Anterior cingulate cortex (tissue), 58 donors: ENCODE measurements at places on chromosomes 11 and 22.

DNA sequence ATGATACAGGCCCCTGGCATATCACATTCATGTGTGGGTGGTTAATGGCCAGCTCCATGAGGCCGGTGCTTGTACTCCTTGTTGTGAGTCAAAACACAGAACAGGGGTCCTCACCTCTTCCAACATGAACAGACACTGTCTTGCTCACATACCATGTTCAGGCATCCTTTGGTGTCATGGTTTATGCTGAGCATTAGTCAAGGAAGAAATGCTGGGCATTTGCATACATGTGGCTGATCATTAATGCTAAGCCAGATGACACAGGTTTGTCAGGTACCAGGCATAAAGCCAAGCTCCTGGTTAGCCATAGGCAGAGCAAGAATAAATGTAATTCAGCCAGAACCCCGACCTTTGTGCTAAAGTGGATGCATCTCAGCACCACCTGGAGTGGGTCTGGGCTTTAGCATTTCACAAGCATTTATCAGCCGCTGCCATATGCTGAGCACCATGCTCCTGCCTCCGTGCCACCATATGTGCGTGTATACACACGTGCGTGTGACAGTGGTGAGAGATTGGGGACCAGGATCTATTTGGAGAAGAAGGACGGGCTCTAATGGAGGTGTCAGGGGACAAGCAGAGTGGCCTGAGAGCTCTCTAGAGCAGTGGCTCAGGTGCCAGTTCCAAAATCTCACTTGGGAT, 55.0 kb downstream of the MICAL2 start:
- no peak for DNase-seq

DNA sequence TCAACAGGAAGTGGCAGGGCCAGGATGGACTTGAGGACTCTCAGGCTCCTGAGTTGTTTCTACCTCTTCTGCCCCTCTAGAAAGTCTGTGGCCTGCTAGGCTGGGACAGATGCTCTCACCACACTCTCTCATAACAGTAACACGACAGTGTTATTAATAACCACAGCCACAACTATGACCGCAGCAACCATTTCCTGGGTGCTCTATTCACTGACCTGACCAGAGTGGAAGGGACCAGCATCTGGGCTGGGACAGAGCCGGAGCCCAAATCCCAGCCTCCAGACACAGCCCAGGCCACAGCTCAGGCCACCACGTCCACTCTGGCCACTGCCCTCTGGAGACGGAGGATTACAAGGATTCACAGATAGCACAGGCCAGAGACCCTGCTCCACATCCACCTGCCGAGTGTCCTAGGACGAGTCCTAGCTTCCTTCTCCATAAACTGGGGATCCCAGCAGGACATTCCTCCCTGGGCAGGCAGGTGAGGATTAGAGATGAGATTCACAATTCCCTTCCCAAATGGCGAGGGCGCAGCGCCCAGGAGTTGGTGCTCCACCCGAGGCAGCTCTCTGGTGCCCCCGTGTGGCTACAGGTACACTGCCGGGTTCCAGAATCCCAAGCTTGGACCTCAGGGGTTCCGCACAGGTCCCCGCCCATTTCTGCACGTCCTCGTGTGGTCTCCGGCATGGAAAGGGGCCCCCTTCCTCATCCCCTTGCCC, 7.1 kb downstream of the PNPLA5 start:
- no peak for DNase-seq

- DNase-seq, result no peak
Measured at GRCh38 chr11:3218483-3219280, at the start of gene MRGPRG. Gene MRGPRG (minus strand): TSS chr11:3218813. CDS start chr11:3218813, 0 bp downstream.

DNA sequence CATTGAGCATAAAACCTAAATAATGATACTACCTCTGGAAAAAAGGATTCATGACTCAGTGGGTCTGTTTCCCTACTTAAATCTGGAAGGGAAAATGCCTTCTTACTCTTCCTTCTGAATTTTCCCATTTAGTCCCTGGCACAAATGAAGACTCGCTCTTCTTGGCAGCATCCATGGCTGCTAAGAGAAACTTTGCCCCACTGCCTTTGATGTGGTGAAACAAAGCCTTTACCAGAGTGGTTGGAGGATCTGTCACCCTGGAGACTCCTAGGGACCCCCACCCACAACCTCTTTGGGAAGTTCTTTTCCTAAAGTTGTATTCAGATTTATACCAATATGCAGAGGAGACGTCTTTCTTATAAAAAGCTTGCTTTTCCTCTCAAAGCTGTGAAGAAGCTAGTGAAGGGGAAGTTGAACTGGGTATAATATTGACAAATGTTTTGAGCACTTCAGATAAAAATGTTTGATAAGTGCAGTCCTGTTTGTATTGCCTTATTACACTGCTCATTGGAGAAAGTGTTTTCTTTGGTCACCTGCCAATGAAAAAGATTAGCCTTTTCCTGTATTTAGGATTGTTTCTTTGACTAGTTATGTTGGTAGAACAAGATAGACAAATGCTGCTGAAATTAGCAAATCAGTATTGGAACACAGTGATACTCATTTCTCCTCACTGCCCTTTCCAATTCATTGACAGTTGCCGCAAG, 77.3 kb downstream of the ARFGAP2 start:
- no peak for DNase-seq

DNA sequence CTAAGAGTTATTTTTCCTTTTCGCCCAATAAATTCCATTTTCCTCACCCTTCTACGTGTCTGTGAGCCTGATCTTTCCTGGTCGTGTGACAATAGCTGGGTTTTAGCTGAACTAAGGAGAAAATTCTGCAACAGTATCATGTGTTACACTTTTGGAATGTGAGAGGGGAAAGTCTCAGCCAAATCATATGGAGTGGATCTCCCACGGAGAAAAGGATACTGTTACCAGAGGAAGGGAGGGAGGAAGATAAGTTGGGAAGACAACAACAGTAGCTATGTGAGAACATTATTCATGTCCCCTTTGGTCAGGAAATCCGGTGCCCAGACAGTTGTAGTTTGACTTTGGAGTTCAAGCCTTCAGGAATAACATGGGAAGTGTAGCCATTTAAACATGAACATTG, 584.0 kb upstream of the RAG2 start:
- no peak for DNase-seq

- DNase-seq, result no peak
Measured at GRCh38 chr11:80362563-80363340, 921.9 kb upstream of the TENM4 start.

GRCh38 chr11:67668192-67668551, 6.3 kb downstream of the ALDH3B2 start:
- no peak for DNase-seq

DNA sequence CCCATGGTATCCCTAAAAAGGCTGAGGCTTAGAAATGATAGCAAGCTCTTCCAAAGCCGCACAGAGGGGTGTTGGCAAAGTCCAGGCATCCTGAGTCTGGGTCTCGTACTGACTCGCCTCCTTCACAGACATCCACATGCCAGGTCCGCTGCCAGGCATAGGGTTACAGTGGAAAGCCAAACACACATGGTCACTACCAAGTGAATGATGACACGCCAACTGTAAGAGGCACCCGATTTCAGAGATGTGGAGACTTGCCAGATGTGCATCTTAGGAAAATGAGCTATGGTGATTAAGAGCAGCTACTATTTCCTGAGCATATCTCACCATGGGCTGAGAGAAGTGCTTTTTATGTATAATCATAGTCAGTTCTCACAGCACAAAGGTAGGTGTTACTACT, 314.9 kb downstream of the MIAT start:
- DNase-seq, result no peak

GRCh38 chr11:65558930-65559509, 861 bp upstream of the LTBP3 start:
- DNase-seq, result peak; percentile 60

- DNase-seq, result no peak
Measured at GRCh38 chr22:42926104-42926503, 69.0 kb upstream of the ARFGAP3 start.
